Colonic mucosa (tissue), 4 donors: ENCODE measurements at places on chromosomes 16 and 17. TPM values are rescaled to one million over a fixed set of nuclear protein-coding genes. Genes with fewer than 3 reads are reported as not detected.

The GNGT2 gene
- total RNA-seq, result 0.94 TPM

The ENKD1 gene
- 9.1 TPM for total RNA-seq

The GAA gene
- 59.4 TPM for total RNA-seq

The SEC14L5 gene
- 1.8 TPM for total RNA-seq

The ALDOA gene
- total RNA-seq, result 2,926 TPM

The ACLY gene
- total RNA-seq, result 145 TPM

The RPH3AL gene
- total RNA-seq, result 34.2 TPM

The HSD17B2 gene
- total RNA-seq, result 44.6 TPM

The ABCA10 gene
- total RNA-seq, result 2.3 TPM

The IGFALS gene
- 5.7 TPM for total RNA-seq

The GLIS2 gene
- 4.1 TPM for total RNA-seq

The ERAL1 gene
- 34.7 TPM for total RNA-seq

The SYT17 gene
- 5.1 TPM for total RNA-seq

The NOD2 gene
- total RNA-seq, result 0.79 TPM

The C16orf54 gene
- 1.7 TPM for total RNA-seq
